Jurkat, Clone E6-1 (cell line): ENCODE measurements at places on chromosomes 13 and 19.

DNA sequence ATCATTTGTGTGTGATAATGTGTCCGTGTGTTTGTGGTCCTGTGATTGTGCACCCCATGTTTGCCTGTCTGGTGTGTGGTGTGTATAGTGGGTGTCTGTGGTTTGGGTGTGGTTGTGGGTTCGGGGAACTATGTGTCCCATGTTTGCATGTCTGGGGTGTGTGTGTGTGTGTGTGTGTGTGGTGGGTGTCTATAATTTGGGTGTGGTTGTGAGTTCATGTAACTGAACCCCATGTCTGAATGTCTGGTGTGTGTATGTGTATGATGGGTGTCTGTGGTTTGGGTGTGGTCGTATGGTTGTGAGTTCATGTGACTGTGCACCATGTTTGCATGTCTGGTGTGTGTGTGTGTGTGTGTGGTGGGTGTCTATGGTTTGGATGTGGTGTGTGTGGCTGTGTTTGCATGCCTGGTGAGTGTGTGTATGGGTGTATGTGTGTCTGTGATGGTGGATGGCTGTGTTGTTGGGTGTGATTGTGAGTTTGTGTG, 11.1 kb upstream of the NFIX start:
- no peak for DNase-seq

DNA sequence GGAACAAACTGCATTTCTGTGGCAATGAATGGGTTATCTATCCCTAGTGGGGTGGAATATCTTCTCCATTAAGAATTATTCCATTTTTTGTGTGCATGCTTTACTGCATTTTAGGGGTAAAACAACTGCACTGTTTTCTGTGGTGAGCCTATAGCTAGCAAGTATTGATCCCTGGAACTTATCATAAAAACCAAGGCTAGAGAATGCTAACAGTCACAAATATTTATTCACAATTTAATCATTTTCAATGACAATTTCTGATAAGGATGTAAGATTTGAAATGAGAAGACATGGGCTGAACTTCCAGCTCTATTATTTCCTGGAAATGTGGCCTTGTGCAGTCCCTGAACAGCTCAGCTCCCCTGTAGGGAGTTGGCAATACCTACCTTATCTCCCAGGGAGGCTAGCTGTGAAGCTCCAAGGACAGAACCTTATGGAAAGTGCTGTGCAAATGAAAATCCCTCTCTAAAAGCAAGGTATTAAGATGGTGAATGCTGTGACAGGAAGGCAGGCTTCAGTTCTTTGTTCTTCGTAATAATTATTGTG, 51.5 kb upstream of the FAM216B start:
- DNase-seq = no peak

- DNase-seq = no peak
Measured at GRCh38 chr13:91166714-91167511, 180.6 kb upstream of the MIR17HG start.

- no peak for DNase-seq
Measured at GRCh38 chr13:109744512-109745051, 41.8 kb downstream of the IRS2 start.

- no peak for DNase-seq
Measured at GRCh38 chr13:31950111-31950815, 81.3 kb upstream of the FRY start.

DNA sequence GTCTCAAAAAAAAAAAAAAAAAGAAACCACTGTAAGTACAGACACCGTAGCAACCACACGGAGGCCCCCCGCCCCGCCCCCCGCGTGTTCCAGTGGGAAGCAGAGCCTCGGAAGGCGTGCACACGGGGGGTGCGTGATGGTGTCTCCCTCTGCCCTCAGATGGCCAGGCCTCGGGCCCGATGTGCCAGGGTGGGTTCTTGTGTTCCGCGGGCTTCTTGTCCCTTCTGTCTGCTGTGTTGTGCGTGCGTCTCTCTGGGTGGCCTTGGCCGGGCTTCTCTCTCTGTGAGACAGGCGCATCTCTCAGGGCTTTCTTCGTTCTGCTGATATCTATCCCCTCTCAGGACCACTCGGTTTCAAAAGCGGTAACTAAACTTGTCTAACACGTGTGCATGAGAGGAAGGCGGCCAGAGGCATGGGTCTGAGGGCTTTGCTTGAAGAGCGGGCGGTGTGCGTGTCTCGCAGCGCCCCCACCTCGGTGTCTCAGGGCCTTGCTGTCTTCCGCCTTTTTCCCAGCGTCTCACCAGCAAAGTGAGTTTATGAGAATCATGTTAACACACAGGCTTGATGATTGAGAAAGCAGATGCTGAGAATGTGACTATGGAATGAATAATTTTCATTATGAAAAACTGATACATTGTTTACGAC, 12.6 kb downstream of the ATP11A start:
- no peak for DNase-seq

- no peak for DNase-seq
Measured at GRCh38 chr13:114152831-114153371, 20.5 kb upstream of the RASA3 start.

GRCh38 chr19:3456925-3457527, 23.3 kb downstream of the SMIM24 start:
- DNase-seq = no peak

- DNase-seq = no peak
Measured at GRCh38 chr13:39385621-39386231, 217.3 kb downstream of the LHFPL6 start.

GRCh38 chr19:16355293-16356043, 30.8 kb downstream of the KLF2 start:
- no peak for DNase-seq

DNA sequence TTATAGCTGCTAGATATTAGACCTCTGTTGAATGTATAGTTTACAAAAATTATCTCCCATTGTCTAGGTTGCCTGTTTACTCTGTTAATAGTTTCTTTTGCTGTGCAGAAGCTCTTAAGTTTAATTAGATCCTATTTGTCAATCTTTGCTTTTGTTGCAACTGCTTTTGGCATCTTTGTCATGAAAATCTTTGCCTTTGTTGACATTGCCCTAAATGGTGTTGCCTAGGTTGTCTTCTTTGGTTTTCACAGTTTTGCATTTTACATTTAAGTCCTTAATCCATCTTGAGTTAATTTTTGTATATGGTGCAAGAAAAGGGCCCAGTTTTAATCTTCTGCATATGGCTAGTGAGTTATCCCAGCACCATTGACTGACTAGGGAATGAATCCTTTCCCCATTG, 331.1 kb downstream of the ITGBL1 start:
- no peak for DNase-seq

DNA sequence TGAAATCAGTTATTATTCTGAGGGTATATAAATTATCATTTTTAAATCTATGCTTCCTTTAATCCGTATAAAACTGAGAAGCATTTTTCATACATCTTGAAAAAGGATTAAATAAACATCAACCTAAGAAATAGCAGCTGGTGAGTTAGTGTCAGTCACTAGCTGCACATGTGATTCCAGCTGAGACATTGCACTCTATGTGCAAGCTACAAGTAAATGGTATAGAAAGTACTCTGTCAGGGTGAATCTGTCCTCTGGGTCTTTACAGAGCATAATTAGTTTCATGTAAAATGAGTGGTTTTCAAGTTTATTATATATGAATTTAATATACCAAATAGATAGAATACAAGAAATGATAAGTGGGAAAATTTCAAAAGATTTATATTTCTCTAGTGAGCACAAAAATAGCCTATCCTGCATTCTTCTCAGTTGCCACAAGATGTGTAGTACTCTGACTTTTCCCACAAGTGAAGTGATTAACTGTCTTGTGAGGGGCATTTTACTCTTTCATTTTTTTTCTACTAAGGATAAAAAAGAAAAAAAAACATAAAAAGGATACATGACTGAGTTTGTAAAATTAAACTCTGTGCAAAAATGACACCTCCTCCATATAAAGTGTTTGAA, 1372.1 kb downstream of the PCDH9 start:
- no peak for DNase-seq

DNA sequence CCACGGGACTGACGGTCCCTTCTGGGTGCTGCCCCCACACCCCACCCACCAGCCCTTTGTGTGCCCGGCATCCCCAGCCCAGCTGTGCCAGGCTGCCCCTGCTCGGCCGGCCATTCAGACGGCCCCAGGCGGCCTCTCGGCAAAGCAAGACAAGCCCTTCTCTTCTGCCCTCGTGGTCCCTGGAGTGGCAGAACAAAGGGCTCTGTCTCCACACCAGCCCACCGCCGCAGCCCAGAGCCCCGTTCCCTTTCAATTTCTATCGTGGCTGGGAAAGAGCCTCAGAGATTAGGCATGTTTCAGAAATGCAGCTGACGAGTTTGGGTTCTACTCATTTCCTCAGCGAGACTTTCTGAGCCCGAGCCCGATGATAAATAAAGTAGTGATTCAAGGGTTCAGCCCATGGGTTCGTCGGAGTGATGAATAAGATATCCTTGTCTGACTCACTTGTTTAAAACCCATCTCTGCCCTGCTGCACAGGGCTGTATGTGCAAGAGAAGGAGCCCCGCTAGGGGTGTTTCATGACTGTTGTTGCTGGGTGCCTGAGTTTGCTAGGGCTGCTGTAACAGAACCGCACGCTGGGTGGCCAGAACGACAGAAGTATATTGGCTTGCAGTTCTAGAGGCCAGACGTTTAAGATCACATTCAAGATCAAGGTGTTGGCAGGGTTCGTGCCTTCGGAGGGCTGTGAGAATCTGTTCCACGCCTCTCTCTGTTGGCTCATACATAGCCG, 4.3 kb downstream of the MYO9B start:
- DNase-seq = no peak

DNA sequence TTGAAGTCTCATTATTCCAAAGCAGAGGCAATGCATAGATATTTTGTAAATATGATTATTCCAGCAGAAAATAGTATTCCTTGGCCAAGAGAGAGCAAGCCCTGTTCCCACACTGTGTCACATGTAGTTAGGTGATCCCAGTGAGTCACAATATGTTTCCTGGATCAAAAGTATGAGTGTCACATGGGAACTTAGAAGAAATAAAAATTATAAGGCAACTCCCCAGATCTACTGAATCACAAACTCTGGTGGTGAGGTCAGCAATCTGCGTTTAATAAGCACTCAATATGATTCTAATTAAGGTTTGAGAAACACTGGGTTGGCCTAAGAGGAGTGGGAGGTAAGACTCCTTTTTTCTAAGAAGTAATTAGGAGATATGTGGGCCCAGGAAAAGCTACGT, 1504.5 kb upstream of the PCDH20 start:
- DNase-seq = no peak

DNA sequence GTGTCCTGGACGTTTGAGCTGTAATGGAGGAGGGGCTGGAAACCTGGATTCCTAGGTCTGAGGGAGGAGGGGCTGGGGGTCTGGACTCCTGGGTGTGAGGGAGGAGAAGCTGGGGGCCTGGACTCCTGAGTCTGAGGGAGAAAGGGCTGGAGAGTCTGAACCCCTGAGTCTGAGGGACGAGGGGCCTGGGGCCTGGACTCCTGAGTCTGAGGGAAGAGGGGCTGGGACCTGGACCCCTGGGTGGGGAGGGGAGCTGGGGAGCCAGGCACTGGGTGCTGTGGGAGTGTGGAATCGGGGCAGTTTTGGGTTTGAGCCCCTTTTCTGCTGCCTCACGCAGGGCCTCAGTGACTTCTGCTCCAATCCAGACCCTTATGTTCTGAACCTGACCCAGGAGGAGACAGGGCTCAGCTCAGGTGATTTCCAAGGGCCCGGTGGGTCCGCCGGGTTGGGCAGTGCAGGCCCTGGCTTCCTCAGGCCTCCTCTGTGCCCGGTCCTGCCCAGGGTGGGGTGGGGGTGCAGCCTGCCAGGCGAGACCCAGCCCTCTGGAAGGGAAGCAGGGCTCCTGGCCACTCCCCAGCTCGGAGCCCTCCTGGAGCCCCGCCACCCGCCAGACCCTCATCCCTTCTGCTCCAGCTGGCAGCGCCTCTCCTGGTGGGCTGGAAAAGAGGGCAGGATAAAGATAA, 14.4 kb downstream of the TTYH1 start:
- DNase-seq = no peak

DNA sequence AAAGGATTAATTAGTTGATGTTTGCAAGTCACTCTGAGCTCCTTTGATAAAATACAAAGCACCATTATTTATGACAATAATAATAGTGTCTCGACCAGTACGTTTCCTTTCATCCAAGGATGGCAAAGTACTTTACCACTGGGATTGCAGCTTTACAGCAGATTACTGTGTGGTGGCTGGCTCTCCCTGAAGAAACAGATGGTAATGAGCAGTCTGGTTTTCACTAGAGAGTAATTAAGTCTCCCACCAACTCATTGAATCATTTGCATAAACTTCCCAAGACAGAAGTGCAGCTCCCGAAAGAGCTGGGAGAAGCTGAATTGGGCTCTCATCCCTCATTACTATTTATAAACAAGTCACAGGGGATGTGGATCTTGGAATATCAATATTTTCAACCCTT, 48.7 kb downstream of the KLF5 start:
- no peak for DNase-seq

- DNase-seq = no peak
Measured at GRCh38 chr13:112723771-112724170, 33.9 kb downstream of the ATP11A start.

- no peak for DNase-seq
Measured at GRCh38 chr13:95564733-95565291, 12.3 kb downstream of the CLDN10 start.

GRCh38 chr13:106533101-106533942, 2.1 kb downstream of the EFNB2 start:
- no peak for DNase-seq

- DNase-seq = no peak
Measured at GRCh38 chr13:33191425-33192210, 93.9 kb downstream of the STARD13 start.

DNA sequence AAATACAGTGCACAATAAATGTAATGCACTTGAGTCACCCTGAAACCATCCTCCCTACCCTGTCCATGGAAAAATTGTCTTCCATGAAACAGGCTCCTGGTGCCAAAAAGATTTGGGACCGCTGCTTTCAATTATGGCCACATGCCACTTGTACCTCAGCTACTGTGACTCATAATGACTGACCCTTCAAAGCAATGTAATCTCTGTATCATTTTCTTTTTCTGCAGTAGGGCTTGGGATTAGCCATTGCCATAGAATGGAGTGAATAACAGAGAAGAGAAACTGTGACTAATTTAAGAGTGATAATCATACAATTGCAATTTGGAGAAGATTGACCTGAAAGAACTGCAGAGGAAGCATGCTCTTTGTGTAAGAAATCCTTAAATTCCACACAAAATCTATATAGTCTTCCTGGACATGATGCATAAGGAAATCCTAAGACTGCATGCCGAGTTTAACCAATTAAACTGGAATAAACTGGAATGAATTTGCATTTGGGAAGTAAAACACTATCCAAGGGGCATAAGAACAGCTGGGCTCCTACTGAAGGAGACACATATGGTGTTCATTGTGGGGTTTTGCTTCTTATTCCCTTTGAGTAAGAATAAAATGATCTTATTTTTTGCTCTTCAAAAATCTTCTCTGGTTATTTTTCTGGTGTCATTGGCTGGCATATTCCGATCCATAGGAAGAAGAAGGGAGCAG, 59.5 kb upstream of the SLC7A1 start:
- DNase-seq = no peak

DNA sequence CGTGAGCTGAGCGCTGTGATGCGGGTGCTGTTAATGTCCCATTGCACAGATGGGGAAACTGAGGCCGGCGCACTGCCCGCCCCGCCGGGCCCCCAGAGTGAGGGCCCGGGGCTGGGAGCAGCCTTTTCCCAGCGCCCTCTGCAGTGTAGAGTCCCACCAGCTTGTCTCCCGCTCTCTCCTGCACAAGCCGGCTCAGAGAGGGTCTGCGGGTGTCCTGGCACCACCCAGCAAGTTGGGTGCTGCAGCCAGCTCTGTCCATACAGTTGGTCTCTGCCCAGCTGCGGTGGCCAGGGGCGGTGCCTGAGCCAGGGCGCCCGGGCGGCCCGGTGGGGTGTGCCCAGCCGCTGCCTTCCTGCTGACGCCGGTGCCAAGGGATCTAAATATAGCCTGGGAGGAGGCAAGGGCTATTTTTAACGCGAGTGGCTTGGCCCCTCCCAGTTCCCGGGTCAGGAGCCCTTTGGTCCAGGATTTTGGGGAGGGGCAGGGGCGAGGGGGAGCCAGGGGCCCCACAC, 19.3 kb downstream of the GADD45B start:
- DNase-seq = no peak
